ENCODE measurements at places on chromosomes 5 and 9. TPM values are rescaled to one million over a fixed set of nuclear protein-coding genes. Genes with fewer than 3 reads are reported as not detected.

GMCL2 gene
- total RNA-seq, result not detected

MYORG gene
- 2.7 TPM for total RNA-seq

ADGRD2 gene
- total RNA-seq, result not detected

PCDHGC5 gene
- not detected for total RNA-seq

NR6A1 gene
- total RNA-seq, result 0.19 TPM

DNA sequence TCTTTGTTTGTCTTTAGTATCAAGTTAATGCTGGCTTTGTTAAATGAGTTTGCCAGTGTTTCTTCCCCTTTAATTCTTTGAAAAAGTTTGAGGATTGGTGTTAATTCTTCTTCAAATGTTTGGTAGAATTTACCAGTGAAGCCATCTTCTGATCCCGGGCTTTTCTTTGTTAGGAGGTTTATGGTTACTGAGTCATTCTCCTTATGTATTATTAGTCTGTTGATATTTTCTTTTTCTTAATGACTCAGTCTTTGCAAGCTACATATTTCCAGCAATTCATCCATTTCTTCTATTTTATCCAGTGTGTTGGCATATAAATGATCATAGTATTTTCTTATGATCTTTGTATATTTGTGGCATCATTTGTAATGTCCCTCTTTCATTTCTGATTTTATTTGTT is 74.5 kb upstream of the SPINK5 start:
- DNase-seq, result no peak

DNA sequence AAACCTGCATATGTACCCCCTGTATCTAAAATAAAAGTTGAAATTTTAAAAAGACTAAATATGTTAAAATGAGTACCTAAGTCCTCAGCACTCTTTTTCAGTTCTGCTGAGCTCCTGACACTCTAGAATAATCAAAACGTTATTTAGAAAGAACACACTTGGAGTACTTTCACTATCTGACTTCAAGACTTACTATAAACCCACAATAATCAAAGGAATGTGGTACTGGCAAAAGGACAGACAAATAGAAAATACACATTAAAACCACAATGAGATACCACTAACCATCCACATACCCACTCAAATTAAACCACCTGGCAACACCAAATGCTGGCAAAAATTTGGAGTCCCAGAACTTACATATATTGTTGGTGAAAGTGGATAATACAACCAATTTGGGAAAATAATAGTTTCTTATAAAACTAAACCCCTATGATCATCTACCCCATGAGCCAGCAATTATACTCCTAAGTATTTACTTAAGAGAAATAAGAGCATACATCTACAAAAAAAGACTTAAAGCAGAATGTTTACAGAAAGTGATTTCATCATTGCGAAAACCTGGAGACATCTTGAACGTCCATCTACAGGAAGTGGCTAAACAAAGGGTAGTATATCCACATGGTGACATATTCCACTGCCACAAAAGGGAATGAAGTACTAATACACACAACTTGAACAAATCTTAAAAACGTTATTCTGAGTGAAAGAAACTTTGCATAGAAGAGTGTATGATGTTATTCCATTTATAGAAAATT is 12.8 kb upstream of the PRSS3 start:
- no peak for DNase-seq

DNA sequence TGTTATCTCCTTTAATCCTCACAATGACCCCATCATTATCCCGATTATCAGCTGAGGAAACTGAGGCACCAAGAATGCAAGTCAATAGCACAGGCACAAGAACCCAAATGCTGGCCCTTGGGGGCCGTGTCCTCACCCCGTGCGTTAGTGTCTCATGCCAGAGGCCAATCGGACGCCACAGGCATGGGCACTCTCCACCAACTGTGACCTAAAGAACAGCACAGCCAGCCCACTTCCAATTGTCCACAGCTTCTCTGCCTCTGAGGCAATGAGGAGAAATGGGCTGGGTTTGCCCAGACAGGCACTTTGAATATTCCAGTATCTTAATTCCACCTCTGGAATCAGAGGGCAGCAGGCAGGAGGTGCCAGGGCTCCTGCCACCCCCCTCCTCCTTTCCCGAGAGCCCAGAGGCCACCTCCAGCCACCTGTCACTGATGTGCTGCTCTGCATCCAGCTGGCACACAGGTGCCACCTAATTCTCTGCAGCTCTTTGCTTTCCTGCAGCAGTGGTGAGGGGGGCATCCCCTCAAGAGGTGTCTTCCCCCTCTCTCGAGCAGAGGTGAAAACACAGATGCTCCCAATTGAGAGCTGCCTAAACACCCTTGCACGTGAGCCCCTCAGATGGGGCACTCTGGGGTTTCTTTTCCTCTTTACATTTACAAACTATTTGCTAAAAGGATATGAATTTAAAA is 107.5 kb downstream of the ROR2 start:
- DNase-seq, result no peak

GRCh38 chr9:2767800-2768677 is 50.7 kb downstream of the KCNV2 start:
- DNase-seq, result no peak

DNA sequence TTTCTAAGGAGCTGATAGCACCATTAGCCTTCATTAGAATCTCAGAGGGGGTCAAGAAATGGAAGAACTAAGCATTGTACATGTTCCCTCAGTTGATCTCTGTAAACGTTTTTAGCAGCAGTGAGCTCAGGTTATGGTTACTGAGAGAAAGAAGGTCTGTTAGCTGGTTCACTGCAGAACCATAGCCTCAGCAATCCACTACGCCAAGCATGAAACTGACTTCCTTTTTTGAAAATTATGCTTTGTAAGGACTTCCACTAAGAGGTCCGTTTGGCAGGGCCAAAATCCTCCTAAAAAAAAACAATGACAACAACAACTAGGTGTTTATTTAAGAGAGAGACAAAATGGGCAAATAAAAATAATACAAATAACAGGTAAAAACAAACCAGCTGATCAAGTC is 273.3 kb downstream of the AOPEP start:
- no peak for DNase-seq

GRCh38 chr5:146607659-146608332 is 91.8 kb upstream of the GPR151 start:
- DNase-seq, result no peak

Measured in activated CD4-positive, alpha-beta T cell treated with anti-CD3 and anti-CD28 coated beads, Interleukin-2, amount 10 ng/mL, durations not matched to agents 7 days and 5 days (primary cell).